ENCODE measurements at places on chromosomes 7 and 10.
A peak's percentile ranks its signal among the peaks of the same experiment; 100 is the strongest.

- DNase-seq: no peak
Measured at GRCh38 chr7:44188480-44189225, 586 bp downstream of the GCK start.

- no peak for DNase-seq
Measured at GRCh38 chr7:6227294-6227846, 45.1 kb downstream of the CYTH3 start.

DNA sequence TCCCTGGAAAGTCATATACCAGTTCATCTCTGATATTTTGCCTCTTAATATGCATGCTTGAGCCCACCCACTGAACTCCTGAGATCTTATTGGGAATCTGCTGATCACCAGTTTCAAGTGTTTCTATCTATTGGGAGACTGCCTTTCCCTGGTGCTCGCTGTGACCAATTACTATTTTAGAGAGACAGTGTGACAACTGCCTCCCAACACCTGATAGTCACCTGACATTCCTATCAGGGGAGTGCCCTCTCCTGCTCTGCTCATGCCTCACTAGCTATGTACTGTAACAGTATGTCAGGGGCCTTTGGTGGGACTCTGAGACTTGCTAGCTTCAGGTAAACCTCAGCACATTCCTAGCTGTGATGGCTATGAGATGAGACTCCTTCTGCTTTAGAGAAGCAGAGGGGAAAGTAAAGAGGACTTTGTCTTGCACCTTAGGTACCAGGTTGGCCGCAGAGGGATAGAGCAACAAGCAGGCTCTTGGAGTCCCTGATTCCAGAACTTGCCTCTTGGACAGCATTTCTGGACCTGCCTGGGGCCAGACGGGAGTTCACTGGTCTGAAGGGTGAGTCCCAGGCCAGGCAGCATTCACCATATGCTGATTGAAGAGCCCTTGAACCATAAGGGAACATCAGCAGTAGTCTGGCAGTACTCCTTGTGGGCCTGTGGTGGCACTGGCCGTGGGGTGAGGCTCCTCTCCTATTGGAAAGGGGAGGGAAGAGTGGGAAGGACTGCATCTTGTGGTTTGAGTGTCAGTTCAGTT, 34.4 kb upstream of the ARHGAP12 start:
- no peak for DNase-seq

DNA sequence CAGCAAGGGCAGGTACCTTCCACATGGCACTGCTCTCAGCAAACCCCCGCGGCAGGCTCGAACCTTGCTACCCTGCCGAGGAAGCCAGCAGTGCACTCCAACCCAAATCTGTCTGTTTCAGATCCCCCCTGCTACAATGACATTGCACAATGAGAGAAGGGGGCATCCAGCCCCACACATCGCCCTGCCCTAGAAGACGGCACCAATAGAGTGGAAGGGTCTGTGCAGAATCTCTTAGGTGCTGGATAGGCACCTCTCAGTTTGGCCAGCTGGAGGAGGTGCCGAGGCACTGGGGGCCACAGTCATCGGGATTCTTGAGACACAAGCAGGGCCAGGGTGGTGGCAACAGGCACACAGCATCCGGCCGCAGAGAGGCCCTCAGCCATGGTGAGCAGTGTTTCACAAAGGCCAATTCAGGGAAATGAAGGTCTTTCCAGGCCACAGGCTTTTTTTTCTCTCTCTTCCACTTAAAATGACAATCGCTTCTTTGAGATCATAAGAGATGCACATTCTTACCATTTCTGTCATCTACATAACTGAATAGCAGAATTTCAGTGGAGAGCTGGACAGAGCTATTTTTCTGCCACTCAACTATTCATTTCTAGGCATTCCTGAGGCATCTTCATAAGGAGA, 281.3 kb downstream of the TNS3 start:
- no peak for DNase-seq

DNA sequence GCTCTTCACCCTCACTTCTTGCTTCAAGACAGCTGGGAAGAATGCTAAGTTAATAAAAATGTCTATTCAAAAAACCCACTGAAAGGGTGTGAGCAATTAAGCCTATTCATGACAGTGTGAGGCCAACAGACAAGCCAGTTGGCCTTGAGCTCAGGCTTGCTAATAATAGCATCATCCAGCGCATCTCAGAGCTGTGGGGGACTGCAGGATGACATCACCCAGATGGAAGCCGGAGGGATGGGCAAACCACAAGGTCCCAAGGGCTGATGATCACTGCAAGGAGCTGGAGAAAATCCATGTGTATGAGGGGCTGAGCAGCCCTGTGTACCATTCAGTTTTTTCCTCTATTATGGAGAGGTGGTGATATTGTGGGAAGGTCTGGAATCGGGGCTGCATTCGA, 770.4 kb downstream of the TNS3 start:
- DNase-seq: peak; percentile 96

DNA sequence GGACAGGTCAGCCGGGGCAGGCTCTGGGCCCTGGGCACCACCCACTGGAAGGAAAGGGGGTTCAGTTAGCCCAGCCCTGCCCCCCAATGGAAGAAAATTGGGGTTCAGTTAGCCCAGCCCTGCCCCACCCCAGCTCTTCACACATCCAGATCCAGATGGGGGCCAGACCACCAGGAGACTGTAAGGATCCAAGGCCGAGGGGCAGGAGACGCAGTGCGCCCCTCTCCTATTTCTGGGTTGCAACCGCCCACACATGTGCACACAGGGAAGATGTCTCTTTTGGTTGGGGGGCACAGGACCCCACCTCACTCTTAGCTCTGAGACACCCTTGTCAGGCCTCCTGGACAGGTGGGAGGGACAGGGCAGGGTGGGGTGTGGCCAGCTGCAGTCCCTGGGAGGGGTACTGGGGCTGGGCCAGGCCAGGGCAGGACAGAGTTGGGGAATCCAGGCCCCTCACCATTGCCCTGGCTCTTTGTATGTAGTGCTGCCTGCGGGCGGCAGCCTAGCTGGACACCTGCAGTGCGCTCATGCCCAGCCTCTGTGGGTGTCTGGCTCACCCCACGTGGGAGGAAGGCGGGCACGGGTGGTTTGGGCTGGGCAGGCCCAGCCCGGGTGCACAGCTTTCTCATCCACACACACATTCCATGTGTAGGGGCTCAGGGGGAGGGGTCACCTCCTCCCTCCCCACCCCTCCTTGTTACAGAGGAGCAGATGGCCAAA, 141.2 kb downstream of the LHPP start:
- no peak for DNase-seq

- no peak for DNase-seq
Measured at GRCh38 chr10:13190816-13191215, 29.5 kb downstream of the MCM10 start.

- DNase-seq: no peak
Measured at GRCh38 chr10:17112566-17112965, 17.0 kb downstream of the CUBN start.

GRCh38 chr10:15464381-15464780, 93.3 kb upstream of the FAM171A1 start:
- DNase-seq: no peak

- DNase-seq: no peak
Measured at GRCh38 chr7:94418851-94419250, 24.2 kb downstream of the COL1A2 start.

GRCh38 chr7:12403287-12404181, at the start of gene VWDE:
Gene VWDE, minus strand, starts transcription at chr7:12403865. Its CDS starts 149 bp downstream, at chr7:12403716.
- DNase-seq: peak; percentile 18

- DNase-seq: no peak
Measured at GRCh38 chr7:69610374-69611084, 12.3 kb downstream of the AUTS2 start.

DNA sequence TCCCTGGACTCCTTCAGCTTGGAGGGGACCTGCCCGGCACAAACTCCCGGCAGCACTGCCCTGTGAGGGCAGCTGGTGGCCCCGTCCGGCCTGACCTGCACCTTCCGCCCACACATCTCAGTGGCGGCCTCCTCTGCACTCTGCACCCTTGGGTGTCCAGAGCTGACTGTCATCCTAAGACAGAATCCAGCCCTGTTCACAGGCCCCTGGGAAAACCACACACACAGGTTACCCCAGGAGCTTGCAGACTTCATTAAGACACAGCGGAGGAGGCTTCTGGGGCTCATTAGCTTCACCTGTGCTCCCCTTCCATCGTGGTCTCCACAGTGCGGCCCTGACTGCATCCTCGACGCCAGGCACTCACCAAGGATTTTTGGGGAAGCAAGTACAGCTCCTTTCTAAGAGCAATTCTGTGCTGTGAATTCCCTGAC, 51.5 kb upstream of the SHH start:
- no peak for DNase-seq

DNA sequence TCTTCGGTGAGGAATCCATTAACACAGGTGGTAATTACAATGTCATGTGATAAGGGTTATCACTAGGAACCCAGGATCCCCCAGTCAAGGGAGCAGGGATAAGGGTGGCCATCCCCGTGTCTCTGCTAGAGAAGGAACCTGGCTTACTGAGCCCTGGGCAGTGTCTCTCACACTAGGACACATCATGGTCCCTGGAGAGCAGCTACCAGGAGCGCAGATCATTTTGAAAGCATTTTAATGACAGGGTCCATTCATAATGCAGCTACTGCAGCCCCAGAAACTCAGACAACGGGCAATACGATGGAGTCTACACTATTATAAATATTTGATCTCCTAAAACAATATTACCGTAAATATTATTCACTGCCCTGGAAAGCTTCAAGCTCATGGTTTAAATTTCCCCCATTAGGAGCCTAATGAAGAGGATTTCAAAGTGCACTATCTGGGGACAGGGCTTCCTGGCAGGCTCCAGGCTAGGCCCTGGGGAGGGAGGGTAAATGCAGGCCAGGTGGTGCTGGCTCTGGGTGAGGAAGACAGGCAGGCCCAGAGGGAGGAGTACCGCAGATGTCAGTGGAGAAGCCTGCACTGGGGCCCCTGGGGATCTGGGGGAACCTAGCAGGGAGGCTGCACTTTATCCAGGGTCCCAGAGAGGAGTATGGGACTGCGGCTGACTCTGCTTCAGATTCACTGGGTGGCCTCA, 52.6 kb upstream of the LOXL4 start:
- DNase-seq: no peak

DNA sequence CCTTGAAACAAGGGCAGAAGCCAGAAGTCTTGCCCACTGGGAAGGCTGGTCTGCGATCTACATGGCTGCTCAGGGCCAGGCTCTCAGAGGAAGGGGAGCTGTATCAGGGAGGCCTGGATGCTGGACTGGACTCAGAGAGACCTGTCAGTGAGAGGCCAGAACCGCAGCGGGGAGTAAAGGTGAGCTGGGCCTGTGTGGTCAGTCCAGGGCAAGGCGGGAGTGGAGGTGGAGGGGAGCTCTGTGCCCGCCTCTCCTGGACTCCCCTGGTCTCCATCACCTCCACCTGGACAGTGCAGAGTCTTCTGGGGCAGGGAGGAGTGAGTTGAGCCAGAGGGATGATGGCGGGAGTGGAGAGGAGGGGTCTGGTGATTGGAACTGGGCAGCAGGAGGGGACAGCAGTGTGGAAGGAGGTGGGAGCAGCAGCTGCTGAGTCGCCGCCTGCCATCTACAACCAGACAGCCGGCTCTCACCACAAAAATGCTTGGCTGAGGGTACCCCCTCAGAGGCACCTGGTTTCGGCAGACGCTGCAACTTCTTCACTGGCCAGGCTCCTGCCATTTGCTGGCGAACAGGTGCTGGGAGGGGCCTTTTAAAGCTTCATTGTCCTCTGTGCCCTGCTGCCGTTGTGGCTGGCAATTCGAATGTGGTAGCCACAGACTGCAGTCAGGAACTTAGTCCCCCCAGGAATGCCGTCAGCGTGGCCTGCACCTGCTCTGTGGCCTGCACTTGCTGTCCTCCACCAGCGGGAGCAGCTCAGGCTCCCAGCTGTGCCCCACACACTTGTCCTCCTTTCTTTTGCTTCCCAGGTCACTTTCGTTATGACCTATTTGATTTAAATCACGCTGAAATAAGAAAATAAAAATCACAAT, 3.5 kb downstream of the RASSF4 start:
- DNase-seq: no peak

- DNase-seq: no peak
Measured at GRCh38 chr10:124303662-124304418, 114.9 kb downstream of the OAT start.

DNA sequence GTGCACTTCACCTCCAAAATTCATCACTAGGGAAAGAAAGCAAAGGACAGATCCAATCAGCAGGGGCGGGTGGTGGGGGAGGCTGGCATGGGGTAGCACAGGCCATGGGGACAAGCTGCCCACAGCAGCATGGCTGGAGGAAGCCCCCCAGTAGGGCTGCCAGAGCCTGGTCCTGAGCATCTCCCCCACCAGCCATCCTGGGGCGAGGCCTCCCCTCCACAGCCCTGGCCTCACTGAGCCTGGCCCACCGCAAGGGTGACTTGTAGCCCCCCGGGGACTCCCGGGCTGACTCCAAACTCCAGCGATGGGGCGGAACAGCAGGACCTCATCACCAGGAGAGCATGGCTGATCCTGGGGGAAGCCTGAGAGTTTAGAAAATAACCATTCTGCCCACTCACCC, 92.4 kb upstream of the TCERG1L start:
- no peak for DNase-seq

GRCh38 chr10:26479766-26480492, 41.8 kb downstream of the APBB1IP start:
- no peak for DNase-seq

GRCh38 chr7:150351587-150352194, 10.3 kb upstream of the RARRES2 start:
- peak; percentile 52 for DNase-seq

- DNase-seq: no peak
Measured at GRCh38 chr10:88113232-88113631, 249.8 kb downstream of the PTEN start.

- no peak for DNase-seq
Measured at GRCh38 chr7:35359423-35359822, 105.5 kb upstream of the TBX20 start.

GRCh38 chr10:20094226-20094976, 278.2 kb downstream of the PLXDC2 start:
- DNase-seq: no peak

- no peak for DNase-seq
Measured at GRCh38 chr7:51927738-51928137, 611.1 kb upstream of the COBL start.

DNA sequence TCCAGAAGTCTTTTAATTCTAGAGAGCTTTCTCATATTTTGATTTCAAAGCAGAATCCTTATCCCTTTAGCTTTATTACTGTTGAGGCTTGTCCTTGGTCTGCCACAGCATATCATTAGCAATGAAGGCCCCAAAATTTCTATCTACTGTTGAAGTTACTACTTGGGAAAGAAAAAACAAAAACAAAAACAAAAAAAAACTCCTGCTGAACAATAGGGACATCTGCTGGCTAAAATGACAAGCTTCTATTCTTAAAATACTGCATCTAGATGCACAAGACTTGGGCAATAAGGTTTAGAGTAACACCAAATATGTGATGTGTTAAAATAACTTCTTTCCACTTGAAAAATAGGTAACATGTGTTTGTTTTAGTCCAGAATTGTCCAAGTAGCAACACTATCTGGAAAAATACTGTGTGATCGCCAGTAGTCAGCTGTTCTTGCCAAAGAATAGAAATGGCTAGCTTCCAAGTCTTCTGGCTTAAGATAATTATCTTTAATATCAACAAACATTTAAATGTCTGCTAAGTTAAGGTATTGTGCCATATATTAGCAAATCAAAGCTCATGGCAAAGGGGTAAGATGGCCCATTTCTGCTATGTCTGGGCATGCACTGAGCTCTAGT, 3.8 kb upstream of the DMTF1 start:
- DNase-seq: peak; percentile 34

All from AG20443 (cell line).